ENCODE measurements at places on chromosomes 5 and 9.

- DNase-seq, result no peak
- no peak overlapping the region for H3K4me3 ChIP-seq
- no peak overlapping the region for H3K27ac ChIP-seq
- H3K27me3 ChIP-seq, result no peaks in the 10 kb centered on the region
- peaks cover 29% of the 10 kb centered on the region for H3K4me1 ChIP-seq
Observed at GRCh38 chr5:172410160-172410559, 44.2 kb downstream of the SH3PXD2B start.

DNA sequence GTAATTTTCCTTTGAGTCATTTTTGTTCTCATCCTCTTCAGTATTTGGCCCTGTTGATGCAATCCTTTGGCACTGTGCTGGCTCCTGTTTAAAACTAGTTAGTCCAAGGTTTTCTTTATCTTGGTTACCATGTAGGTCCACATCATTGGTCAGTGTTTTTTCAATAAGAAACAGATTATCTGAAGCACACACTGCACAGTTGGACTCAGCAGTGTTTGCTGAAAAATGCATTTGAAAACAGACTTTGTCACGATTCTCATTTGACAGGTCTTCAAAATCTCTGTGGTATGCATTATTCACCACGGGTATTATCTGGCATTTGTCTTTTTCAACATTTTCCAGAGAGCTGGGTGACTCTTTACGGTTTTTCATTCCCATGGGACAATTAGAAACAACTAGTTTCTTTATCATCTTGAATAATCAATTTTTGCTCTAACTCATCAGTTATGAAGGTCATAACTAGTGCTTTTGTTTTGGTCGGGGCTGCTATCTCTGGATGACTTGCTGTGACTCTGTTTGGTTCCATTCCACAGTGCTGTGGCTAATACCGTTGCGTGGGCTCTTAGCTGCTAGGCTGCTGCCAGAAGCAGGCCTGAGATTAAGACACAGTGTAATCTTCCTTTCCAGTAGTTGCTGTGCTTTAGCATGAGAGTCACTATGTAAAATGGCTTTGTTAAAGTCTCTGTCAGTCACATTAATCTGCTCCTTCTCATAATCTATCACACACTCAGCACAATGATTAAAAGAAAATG is 36.2 kb downstream of the NUDT12 start:
- H3K4me3 ChIP-seq, result no peak overlapping the region
- no peak for DNase-seq
- no peaks in the 10 kb centered on the region for H3K27me3 ChIP-seq

GRCh38 chr5:138389332-138389731 is 36.8 kb downstream of the KDM3B start:
- no peak overlapping the region for H3K27ac ChIP-seq
- no peak overlapping the region for H3K4me3 ChIP-seq
- no peak for DNase-seq
- no peaks in the 10 kb centered on the region for H3K4me1 ChIP-seq
- H3K36me3 ChIP-seq, result peaks cover 59% of the 10 kb centered on the region

DNA sequence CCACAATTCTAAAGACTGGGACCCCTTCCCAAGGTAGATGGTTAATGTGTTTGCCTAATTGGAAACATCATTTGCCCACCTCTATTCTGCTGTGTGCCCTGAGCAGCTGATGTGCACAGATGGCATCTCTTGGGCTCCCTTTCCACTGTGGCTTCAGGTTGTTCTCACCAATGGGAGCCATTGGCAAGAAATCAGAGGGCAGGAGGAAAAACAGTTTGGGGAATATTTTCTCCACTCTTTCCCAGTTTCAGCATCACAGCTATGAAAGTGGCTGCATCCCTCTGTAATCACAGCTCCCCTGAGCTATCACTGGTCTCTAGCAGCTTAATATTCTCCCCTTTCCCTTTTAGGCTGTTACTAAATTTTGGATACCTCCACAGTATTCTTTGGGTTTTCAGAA is 911.6 kb upstream of the SEMA6A start:
- H3K27ac ChIP-seq, result no peak overlapping the region
- H3K27me3 ChIP-seq, result no peaks in the 10 kb centered on the region
- no peak overlapping the region for H3K4me3 ChIP-seq
- H3K4me1 ChIP-seq, result no peaks in the 10 kb centered on the region

DNA sequence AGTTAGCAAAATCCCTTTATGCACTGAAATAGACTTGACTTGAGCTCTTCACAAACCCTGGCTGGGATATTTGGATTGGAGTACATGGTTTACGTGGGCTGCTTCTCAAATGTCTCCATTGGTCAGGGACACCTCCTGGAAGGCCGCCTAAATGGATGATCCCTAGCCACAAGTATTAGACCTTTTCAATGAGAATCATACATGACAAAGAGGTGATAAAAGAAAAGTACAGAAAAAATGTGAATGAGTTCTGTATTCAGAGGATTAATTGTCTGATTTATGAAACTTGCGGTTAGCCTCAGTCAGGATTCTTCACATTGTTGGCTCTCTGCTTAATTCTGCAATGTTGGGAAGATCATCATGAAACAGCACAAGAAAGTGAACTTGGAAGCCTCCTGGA is 752.8 kb upstream of the ADAMTS16 start:
- H3K36me3 ChIP-seq, result no peaks in the 10 kb centered on the region
- H3K4me1 ChIP-seq, result no peaks in the 10 kb centered on the region
- no peak for DNase-seq
- H3K27me3 ChIP-seq, result no peaks in the 10 kb centered on the region

DNA sequence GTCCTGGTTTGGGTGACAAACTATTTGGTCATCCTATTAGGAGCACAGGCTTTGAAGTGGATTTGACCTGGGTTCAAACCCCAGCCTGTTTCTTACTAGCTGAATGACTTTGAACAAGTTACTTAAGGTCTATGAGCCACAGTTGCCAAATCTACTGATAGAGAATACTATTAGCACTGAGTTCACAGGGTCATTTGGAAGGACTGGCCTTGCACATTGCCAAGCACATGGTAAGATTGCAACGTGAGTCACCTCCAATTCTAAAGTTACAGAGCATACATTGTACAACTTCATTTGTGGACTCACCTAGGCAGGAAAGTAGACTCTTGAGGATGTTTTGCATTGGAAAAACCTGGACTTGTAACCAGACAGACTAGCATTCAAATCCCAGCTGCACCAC is 38.9 kb downstream of the MFAP3 start:
- peaks cover 3% of the 10 kb centered on the region for H3K4me1 ChIP-seq
- no peak for DNase-seq
- no peak overlapping the region for H3K27ac ChIP-seq
- no peaks in the 10 kb centered on the region for H3K36me3 ChIP-seq
- 0 out of 3 replicates have a peak, but pooled peaks cover 2% of the 10 kb centered on the region for H3K27me3 ChIP-seq

DNA sequence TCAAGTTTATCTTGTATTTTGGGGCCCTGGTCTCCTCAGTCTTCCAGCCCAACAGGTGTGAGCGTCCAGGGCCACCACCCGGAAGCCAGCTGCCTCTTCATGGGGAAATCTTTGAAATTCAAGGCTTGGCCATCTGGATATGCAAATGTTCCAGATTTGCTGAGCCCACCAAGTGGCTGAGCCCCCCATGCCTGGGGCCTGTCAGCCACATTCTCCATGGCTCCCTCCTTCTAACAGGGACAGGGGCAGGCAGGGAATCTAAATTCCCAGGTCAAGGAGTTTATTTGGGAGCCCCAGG is 14.2 kb upstream of the CXXC5 start:
- H3K27me3 ChIP-seq, result no peaks in the 10 kb centered on the region
- H3K27ac ChIP-seq, result no peak overlapping the region
- H3K36me3 ChIP-seq, result peaks cover 8% of the 10 kb centered on the region
- H3K4me1 ChIP-seq, result peaks cover 57% of the 10 kb centered on the region
- H3K4me3 ChIP-seq, result no peak overlapping the region
- no peak for DNase-seq

GRCh38 chr5:86646671-86647070 is 28.9 kb downstream of the COX7C start:
- H3K27me3 ChIP-seq, result no peaks in the 10 kb centered on the region
- no peaks in the 10 kb centered on the region for H3K4me1 ChIP-seq

All from HepG2 (cell line).